SW 1271 (cell line): ENCODE measurements at places on chromosomes 13 and 19.

GRCh38 chr13:49026851-49027250, 51.1 kb downstream of the FNDC3A start:
- no peak for DNase-seq

DNA sequence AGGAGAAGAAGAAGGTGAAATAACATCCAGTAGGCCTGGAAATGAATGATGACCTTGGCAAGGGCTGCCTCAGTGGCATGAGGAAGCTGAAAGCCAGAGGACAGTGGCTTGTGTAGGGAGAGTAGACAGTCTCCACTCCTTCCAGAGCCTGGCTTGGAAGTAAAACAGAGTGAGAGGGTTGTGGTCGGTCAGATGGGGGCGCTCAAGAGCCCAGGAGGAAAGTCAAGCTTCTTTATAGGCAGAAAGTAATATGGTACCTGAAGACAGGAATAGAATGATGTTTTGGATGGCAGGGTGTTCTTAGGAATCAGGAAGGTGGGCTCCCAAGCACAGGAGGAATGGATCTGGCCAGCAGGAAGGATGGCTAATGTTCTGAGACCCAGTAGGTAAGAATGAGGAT, 75.1 kb upstream of the TSC22D1 start:
- no peak for DNase-seq

- no peak for DNase-seq
These were observed 25.5 kb upstream of the TFDP1 start for GRCh38 chr13:113559061-113559460.

DNA sequence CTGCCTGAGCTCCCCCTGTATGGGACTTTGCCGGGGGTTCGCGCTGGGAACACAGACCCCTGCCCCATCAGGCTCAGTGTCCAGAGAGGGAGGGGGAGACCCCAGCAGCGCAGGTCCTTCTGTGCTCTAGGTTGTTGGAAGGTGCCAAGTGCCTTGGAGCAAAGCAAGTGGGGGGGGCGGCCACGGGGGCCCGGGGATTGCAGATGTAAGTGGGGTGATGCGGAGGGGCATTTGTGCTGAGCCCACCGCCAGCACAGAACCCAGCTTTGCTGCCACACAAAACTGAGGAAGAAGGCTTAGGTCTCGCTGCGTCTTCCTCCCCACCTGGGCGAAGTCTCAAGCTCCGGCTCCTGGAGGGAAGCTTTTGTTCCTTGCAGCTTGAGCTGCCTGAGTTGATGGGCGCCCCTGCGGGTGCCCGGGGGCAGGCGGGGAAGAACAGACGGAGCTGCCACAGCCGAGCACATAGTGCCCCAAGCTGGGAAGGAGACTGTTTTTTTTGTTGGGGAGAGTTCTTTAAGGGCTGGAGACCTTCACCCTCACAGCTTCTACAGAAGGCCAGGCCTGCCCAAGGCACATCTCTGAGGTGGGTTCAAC, 1.5 kb upstream of the NTN5 start:
- DNase-seq = no peak

DNA sequence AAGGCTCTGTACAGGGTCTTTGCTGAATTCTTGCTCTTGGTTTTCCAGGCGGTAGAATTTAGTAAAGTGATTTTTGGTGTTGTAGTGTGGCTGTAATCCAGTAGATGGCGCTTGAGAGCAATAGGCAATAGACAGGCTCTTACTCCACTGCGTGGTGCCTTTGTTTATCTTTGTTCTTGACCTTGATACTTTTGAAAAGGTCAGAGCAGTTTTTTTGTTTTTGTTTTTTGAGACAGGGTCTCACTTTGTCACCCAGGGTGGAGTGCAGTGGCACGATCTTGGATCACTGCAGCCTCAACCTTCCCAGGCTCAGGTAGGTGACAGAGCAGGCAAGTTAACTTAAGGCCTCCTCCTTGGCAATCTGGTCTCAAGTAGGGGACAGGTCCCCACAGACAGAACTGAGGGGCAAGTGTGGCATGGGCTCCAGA, 12.2 kb upstream of the LILRA5 start:
- peak; percentile 29 for DNase-seq

- no peak for DNase-seq
These were observed 783.6 kb downstream of the UQCRFS1 start for GRCh38 chr19:28429356-28429755.

- no peak for DNase-seq
These were observed 812.7 kb upstream of the MIR17HG start for GRCh38 chr13:90534617-90535370.

GRCh38 chr19:45677351-45678230, 9.6 kb downstream of the GIPR start:
- no peak for DNase-seq

- DNase-seq = no peak
These were observed 53.3 kb upstream of the C13orf46 start for GRCh38 chr13:114027046-114027715.

GRCh38 chr13:75038393-75039113, 443.4 kb downstream of the TBC1D4 start:
- no peak for DNase-seq

GRCh38 chr13:109447667-109448066, 338.7 kb downstream of the IRS2 start:
- DNase-seq = no peak

GRCh38 chr13:29479716-29480492, 115.6 kb downstream of the SLC7A1 start:
- DNase-seq = no peak

DNA sequence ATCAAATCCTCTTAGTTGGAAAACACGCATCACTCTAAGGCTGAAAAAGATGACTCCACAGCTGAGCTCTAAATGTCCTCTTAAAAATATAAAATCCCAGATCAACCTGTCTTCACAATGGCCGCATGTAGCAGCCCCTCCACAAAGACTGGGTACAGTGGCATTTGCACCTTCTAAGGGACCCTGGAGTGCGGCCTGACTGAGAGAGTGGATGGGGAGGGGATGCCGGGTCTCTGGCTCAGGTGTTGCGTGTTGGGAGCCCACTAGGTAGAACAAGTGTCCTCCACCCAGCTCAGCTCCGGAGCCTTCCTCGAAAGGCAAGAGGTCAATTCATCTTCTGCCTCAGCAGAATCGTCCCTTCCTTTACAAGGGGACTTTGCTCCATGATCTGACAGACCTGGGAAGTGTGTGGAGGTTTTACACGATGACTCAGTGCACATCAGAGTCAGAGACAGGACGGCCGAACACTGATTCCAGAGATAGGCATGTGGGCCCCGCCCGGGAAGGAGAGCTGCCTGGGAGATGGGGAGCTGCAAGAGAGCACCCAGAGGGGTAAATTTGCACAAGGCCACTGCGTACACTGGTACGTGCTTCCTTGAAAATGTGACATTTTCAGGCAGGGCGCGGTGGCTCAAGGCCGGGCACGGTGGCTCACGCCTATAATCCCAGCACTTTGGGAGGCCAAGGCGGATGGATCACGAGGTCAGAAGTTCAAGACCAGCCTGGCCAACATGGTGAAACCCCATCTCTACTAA, 23.5 kb upstream of the SLC15A1 start:
- DNase-seq = peak; percentile 81

GRCh38 chr13:106612688-106613087, 44.8 kb upstream of the ARGLU1 start:
- no peak for DNase-seq

- no peak for DNase-seq
These were observed 29.4 kb upstream of the STK24 start for GRCh38 chr13:98606296-98606695.

- no peak for DNase-seq
These were observed 5.2 kb upstream of the GRAMD1A start for GRCh38 chr19:34994643-34995541.

GRCh38 chr13:20616059-20616797, 49.3 kb downstream of the IFT88 start:
- peak; percentile 24 for DNase-seq

- DNase-seq = no peak
These were observed 173.7 kb downstream of the TBC1D4 start for GRCh38 chr13:75308222-75308621.

DNA sequence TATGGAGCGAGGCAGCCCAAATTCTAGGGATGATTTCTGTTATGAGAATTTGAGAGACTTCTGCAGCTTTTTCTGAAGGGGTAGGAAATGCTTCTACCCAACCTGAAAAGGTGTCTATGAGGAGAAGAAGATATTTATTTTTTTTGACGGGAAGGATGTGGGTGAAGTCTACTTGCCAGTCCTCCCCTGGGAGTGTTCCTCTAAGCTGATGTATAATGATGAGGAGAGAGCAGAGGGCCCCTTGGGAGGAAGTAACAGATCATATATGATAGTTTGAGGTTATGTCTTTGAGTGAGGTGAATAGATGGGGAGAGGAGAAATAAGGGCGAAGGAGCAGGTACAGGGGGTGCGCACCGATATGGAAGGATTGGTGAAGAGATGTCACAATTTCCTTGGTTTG, 910.6 kb upstream of the SLITRK5 start:
- DNase-seq = no peak

- DNase-seq = no peak
These were observed 725.2 kb upstream of the SLITRK1 start for GRCh38 chr13:84607261-84608013.

GRCh38 chr13:51998723-51999509, 12.3 kb downstream of the ATP7B start:
- no peak for DNase-seq

GRCh38 chr13:93614776-93615175, 388.2 kb downstream of the GPC6 start:
- DNase-seq = no peak

DNA sequence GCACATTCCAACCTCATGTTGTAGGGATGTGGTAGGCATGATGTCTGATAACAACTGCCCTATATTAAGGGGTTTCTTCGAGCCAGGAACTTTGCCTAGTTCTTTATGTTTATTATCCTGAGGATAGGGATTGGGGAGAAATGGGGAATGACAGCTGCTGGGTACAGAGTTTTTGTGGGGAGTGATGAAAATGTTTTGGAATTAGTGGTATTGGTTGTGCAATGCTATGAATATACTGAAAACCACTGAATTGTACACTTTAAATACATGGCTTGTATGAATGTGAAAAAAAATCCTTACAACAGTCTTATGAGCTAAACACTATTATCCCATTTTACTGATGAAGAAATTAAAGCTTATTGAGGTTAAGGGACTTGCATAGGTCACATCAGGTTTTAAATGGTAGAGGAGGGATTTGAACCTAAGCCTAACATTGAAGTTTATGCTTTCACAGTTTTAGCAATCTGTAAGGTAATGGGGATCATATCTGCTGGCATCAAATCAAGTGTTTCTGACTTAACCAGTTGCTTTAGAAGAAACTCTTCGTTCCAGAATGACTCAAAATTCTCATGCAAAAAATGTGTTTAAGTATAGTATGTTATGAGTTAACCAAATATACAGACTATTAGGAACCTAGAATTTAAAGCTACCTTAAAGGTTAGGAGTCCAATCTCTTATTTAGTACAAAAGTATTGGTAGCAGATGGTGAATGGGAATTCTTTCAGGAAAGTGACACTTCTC, 61.4 kb downstream of the ERCC5 start:
- no peak for DNase-seq

DNA sequence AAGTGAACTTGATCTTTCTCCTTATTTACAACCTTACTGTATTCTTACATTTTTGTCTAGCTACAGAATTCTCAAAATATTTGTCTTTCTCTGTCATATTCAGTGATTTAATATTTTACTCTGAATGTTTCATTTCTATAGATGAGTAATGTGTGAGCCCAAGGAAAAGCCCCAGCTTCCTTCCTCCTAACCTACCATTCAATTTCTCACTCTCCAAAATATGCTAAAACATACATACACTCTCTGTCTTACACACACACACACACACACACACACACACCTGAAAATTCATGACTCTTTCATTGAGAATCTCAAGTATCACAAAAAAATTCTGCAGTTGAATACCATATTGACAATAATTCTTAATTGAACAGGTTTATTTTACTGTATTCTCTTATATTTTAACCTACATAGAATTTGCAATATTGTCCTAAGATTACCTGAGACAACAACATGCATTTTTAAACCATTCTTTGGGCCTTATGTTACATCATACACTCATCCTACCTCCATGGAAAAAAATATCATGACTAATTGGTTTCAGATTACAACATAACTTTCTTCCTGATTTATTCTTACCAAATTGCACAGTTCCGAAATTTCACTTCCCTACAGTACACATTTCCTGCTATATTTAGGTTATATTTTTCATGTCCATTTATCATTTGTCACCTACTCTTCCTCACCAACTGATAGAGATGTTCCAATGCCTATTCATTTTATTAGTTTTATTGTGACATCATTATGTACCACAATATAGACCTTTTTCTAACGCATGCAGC, 1965.6 kb upstream of the PCDH20 start:
- no peak for DNase-seq
